Kidney epithelial cell (primary cell): ENCODE measurements at places on chromosomes 11 and 22. TPM values are rescaled to one million over a fixed set of nuclear protein-coding genes. Genes with fewer than 3 reads are reported as not detected.

DNA sequence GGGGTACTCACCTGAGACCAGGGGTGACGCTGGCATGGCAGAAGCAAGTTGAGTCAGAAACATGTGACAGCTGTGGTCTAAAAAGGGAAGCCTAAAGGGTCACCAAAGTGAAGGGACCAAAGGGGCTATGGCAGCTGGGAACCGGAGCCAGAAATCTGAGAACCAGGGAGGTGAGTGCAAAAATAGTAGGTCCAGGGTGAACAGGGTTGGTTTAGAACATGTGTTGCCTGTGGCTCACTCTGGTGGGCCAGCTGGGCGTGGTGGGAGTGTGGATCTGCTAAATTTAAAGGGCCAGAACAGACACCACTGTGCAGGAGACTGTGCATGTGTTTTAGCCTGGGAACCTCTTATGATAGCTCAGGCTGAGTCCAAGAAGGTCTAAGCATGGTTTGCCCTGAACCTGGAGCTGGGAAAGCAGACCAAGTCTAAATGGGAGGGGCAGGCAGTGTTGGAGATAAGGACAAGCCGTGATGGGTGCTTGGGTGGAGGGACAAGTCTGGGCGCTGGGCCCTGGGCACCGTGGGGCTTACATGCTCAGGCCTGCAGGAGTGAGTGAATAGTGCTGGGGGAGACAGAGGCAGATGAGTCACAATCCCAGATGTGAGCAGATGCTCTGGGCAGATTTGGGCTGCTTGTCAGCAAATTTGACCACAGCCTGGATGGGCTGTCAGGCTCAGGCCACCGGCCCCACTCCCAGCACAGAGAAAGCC is 41.4 kb upstream of the ZBED5 start:
- DNase-seq: no peak

DNA sequence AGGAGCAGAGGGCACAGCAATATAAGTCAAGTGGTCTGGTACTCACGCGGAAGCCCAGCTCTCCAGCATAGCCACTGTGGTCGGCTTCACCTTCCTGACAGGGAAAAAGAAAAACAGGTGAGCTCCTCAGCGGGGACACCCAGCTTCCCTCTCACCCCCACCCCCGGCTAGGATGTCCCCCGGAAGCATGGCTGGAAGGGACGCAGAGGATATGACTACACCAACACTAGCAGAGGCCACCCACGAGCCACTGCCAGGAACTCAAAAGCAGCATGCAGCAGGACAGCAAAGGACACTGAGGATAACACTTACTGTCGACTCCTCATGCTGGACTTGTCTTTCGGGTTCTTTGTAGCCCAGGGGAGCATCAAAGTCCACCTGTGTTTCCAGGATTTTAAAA is 9.0 kb upstream of the C22orf39 start:
- no peak for DNase-seq

DNA sequence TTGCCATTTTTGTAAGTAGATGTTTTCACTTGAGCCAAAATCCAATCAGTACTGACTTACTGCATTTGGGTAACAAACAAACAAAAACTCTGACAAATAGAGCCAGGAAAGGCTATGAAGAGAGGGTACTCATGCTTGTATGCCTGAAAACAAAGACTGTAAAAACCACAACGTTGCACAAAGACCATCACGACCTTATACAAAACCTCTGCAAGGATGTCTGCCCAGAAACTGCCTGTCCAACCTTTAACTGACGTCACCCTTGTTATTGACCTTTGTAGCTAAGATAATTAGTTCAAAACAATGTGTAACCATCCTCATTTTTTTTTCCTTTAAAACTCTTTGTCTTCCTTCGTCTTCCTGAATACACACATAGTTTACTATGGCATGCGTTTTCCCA is 804 bp upstream of the CREBZF start:
- no peak for DNase-seq

DNA sequence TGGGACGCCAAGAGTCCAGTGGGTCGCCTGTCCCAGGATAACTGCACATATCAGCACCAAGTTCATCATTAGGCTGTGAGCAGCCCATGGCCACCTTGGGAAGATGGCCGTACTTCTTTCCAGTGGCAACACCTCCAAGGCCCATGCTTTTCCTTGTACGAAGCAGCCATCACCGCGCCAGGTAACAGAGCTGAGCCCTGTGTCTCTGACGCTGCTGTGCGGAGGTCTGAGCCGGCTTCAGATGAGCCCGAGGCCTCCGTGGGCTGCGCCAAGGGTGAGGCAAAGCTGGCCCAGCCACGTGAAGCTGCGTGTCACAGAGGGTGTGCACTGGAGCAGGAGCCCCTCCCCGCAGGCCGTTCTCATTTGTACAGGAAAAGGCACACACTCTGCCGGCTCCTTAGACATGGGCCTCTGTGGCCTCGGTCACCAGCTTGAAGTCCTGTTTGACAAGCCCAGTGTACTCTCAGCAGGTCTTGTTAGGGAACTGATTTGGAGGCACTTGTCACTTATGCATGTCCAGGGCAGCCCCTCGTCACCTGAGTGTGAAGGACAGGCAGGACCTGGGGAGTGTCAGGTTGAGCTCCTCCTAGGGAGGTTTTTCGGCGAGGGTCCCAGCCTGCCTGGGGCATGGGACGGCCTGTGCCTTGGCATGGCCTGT is 401.5 kb downstream of the TBC1D22A start:
- no peak for DNase-seq

DNA sequence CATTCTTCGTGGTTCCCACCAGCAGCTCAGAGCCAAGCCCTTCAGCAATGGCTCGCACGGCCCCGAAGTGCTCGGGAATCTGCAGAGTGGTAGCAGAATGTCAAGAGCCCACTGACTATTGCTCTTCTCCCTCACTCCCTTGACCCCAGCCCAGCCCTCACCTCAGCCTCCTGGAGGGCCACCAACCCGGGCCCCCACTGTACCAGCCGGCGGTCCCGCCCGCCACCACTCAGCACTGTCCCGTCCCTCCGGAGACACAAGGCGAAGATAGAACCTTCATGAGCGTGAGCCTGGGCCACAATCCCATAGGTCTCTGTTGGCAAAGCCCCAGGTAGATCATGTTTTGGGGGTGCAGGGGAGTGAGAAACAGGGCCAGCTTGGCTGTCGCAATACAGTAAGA is 4.2 kb upstream of the MTA2 start:
- no peak for DNase-seq

- no peak for DNase-seq
These were observed 22.5 kb upstream of the CYP2R1 start for GRCh38 chr11:14914536-14914935.

DNA sequence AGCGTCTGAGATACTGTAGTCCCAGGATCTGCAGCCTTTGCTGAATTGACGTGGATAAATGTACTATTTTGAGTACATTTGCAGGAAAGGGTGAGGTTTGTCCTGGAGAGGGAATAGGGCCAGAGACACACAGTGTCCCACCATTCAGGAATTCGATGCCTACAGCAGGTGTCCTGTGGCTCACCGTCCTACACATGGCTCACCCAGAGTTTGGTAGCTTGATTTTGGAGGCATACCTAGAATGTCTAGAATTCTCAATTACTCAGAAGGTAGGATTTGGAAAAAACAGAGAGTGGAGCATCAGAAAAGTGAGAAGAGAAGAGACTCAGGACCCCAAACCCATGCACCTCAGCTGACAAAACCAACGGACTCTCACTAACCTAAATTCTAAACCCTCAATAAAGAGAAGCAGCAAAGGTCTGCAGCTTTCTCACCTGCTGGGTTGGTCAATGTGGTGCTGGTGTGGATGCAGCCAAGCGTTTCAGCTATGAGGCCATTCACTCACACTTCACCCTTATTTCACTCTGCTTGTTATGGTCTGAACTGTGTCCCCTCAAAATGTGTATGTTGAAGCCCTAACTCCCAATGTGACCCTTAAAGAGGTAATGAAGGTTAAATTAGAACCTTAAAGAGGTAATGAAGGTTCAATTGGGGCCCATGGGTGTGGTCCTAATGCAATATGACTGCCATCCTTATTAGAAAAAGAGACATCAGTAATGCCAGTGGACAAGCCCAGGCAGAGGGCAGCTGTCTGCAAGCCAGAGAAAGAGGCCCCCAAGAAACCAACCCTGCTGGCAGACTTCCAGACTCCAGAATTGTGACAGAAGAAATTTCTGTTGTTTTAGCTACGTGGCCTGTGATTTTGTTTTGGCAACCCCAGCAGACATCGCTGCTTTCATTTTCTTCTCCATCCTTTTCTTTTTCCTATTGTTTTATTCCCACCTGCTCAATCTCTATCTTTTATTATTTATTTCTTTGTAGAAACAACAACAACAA is 187.8 kb downstream of the SNX19 start:
- no peak for DNase-seq

DNA sequence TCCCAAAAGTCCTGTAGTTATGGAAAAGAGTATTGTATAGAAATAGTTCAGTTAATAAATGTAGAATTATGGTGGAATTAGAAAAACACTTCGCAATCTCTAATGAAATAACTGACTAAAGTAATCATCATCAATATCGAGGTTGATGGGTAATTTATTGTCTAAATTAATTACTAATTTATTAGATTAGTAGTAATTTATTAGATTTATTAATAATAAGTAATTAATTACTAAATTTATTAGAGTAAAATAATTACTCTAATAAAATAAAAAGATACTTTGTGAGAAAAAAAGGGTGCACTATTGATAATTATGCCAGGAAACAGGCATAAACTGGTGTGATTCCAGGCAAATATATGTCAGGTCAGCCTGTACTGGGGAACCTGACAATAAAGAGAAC is 455.6 kb downstream of the AASDHPPT start:
- DNase-seq: no peak

GRCh38 chr11:126104420-126104819 is 41.8 kb upstream of the CDON start:
- no peak for DNase-seq

DNA sequence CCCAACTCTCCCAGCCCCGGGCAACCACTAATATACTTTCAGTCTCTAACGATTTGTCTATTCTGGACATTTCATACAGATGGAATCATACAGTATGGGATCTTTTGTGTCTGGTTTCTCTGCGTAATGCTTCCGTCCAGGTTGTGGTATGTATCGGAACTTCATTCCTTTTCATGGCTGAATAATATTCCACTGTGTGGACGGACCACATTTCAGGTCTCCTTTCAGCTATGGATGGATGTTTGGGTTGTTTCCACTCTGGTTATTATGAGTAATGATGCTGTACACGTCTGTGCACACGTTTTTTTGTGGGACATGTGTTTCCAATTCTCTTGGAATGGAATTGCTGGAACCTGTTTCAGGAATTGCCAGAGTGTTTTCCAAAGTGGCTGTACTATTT is 17.4 kb upstream of the CPT1A start:
- no peak for DNase-seq

DNA sequence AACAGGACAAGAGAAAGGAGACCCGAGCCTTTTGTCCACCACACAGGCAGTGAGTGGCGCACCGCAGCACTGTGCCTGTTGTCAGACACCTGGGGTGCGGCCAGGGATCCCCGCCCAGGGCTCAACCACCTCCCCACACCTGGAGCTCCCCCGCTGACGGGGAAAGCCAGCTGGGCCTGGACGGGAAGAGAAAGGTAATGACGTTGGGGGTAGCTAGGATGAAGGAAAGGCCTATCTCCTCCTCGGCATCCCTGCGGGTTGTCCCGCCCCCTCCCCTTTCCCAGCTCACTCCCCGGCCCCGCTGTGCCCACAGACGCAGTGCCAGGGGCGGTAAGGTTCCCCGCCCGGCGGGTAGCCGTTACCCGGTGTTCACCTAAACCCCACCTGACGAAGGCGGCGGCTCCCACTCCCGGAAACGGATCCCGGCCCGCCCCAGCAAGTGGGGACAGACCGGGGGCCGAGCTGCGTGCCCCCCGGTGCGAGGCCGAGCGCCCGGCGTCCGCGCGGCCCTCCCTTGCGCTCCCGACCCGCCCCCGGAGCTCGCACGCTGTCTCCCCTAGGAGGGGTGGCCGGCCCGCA is 495 bp downstream of the HYOU1 start:
- no peak for DNase-seq

DNA sequence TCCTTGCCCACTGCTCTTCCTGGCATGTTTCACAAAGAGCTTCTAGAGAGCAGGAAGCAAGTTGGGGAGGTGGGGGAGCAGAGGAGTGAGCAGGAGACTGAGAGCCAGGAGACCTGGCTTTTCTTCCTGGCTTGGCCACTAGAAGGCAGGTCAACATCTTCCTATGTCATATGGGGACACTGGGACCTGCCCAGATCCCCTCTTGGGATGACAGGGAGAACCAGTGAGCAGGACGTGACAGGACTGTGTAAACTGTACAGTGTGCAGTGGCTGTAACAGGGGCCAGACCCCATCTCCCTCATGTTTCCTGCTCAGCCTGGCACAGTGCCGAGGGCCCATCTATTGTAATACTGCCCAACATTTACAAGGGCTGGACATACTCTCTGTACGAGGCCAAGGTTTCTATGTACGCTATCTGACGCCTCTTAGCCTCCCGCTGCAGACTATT is 29.4 kb downstream of the GDPD5 start:
- no peak for DNase-seq

KCNJ1 gene
- not detected in 2 replicates for total RNA-seq

IGLL1 gene
- total RNA-seq: not detected in 2 replicates

TRIM49 gene
- not detected in 2 replicates for total RNA-seq

CRACR2B gene
- 18.3 and 19.7 TPM in 2 replicates for total RNA-seq

CYTH4 gene
- not detected in 2 replicates for total RNA-seq

OR51B4 gene
- total RNA-seq: not detected in 2 replicates

OR5T2 gene
- not detected in 2 replicates for total RNA-seq
